ENCODE measurements at places on chromosomes 5 and 9.
A peak's percentile ranks its signal among the peaks of the same experiment; 100 is the strongest.

DNA sequence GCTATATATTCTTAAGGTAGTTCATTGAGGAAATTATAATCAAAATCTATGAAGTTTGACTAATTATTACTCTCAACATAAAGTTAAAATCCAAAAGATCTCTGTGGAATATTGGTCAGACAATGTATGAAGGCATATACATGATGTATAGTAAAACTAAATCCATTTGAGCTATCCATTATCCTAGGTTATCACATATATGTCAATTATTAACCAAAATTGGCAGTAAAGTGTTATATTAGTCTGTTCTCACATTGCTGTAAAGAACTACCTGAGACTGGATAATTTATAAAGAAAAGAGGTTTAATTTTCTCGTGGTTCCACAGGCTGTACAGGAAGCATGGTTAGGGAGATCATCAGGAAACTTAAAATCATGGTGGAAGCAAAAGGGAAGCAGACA is 511.7 kb upstream of the SGCD start:
- DNase-seq = no peak

- no peak for DNase-seq
Measured at GRCh38 chr5:156354571-156354970, 27.6 kb downstream of the SGCD start.

DNA sequence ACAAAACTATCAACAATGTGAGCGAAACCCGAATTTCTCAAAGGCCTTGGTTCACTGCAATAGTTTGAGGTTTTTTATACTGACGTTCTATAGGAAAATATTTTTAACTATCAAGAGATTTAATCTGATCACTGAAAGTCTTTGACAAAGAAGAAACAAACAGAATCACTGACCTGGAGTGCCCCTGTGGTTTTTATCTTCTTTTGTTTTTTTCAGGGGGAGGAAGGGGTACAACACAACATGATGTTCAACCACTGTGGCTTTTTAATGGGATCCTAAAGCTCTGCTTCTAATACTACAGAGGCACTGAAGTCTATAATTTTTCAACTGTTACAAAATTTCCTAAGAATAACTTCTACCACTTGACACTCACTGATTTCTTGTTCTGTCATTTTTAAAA is 185.9 kb downstream of the AP3B1 start:
- DNase-seq = no peak

- DNase-seq = no peak
Measured at GRCh38 chr5:25405850-25406249, 761.1 kb upstream of the CDH10 start.

- DNase-seq = no peak
Measured at GRCh38 chr5:2399804-2400203, 351.7 kb downstream of the IRX2 start.

DNA sequence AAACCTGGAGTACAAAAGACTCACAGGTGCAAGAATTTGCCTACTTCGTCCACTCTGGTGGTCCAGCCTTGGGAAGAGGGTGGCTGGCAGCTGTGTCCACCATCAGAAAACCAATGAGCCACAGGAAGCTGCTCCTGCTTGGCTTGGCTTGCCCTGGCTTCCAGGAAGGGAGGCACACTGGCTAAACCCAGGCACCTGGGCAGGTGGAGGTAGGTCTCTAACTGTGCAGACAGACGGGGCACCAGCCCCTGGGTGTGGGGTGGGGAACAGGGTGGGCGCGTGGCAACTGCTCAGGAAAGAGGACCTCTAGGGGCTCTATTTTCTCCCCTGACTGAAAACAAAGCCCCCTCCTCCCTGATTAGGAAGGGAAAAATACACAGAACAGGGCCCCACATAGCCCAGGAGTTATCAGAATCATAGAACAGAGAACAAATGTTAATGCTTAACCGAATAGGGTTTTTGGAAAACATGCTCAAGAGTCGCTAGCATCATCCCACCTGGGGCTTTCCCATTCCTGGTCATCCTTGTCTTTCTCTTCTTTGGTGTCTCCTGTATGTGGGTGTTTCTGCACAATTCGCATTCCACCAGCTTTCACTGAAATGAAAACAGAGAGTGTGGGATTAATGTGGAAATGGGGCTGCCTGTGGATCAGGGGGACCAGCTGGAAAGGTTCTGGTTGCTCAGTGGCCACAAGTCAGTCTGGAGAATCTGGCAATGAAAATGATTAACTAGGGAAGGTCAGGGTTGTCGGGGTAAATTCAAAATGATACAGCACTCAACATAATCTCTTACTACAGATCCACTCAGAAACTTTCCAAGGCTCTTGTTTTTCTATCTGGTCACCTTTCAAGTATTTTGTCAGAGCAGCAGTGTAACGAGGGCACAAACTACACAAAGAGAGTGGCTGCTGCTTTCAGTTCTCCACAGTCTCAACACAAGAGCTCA is 13.1 kb downstream of the DAP start:
- DNase-seq = no peak

GRCh38 chr5:181217803-181218062 is 5.3 kb upstream of the TRIM41 start:
- peak; percentile 62 for DNase-seq

DNA sequence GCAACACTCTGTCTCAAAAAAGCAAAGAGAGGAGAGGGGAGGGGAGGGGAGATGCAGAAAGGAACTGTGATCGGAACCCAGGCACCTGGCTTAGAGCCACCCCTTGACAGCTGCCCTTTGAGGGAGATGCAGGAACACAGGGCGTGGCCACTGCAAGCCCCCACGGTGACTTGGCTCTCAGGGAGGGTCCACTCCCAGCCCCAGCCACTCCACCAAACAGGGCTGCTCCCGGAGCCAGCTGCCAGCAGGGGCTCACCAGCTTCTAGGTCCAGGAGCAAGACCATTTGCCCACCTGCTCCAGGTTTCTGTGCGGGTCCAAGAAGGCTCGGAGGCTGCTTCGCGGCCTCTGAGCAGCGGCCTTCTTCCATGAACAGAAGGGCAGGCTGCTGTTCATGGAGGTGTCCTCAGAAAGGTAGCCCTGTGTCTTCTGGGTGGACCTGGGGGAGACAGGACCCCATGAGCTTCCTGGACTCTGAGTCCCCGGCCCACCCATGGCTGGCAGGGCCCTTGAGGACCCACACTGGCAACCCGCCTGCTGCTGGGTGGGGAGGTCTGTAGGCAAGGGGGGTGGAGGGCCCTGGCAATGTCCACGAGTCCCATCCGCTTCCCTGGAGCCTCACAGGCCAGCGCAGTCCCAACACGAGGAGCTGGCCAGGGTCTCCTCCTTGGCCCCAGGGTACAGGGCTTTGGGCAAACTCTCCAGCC is 7.9 kb downstream of the C9orf50 start:
- no peak for DNase-seq

- no peak for DNase-seq
Measured at GRCh38 chr9:71812385-71812784, 44.1 kb upstream of the CEMIP2 start.

GRCh38 chr5:141513627-141514329 is 24.9 kb downstream of the PCDHGC5 start:
- peak; percentile 60 for DNase-seq

GRCh38 chr5:50595199-50595598 is 71.2 kb upstream of the PARP8 start:
- DNase-seq = no peak

GRCh38 chr9:120336021-120336752 is 243.8 kb downstream of the CDK5RAP2 start:
- DNase-seq = no peak

- no peak for DNase-seq
Measured at GRCh38 chr5:172486912-172487311, 32.6 kb upstream of the SH3PXD2B start.

- no peak for DNase-seq
Measured at GRCh38 chr9:135929656-135930445, 22.5 kb upstream of the CAMSAP1 start.

DNA sequence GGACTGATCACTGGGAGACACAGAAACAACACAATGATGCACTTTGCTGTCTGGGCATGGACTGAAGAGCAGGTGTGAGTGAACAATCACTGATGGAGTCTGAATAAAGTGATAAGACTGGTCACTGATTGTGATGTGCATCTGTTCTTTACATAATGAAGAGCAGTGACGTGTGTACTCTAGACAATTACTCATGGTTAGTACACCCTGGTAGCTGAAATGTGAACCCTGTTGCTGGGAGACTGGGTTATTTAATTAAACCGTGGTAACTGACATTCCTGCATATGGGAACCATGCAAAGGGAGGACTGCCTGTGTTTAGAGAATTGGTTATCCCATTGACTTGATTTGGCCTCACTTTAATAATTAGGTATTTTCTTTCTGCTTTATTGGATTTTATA is 202.9 kb downstream of the NR2F1-AS1 start:
- no peak for DNase-seq

DNA sequence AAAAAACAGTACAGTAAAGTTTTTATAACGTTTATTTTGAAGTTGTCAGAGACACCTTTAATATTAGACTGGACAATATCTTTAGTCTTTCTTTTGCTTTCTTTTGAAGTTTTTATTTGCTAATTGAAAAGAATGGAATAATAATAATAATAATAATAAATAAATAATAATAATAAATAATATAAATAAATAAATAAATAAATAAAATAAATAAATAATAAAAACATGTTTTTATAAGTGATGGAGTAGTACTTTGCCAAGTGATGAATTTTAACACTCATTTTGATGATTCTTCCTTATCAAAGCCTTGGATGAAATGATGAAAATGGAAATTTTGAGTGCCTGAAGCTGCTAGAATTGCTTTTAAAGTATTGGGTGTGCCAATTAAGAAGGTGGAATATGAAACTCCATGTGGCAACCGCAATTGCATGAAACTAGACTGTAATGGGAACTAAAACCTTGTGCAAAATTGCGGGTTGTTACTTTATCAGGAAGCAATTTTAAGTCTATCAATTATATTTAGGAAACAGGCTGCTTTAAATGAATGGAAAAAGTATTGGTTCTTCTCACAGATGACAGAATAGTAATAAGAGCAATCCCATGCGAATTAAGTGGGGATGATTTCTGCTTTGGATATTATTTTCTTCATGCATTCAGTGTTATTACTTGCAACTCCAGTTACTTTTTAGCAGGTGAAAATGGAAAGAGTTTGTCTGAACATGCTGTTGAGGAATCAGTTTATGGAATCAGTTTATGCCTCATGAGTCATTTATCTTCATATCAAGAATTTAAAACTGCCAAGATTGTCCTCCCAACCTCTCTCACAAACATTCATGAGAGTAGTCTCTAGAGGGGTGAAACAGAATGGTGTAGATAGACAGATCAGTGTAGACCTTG is 4.6 kb downstream of the ANXA1 start:
- DNase-seq = no peak

DNA sequence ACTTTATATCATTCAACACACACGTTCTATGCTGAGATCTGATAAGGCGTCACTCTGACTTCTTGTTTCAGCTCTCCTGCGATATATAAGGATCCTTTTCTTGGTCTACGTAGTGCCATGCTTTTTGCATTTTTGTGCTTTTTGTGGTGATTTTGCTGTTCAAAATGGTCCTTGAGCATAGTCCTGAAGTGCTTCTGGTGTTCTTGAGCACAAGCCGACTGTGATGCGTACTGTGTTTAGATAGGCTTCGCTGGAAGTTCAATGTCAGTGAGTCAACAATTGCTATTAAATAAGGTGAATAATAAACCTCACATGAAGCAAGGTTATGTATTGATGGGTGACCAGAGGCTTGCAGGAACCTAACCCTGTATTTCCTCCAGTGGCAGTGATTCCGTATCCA is 46.8 kb downstream of the ACO1 start:
- no peak for DNase-seq

DNA sequence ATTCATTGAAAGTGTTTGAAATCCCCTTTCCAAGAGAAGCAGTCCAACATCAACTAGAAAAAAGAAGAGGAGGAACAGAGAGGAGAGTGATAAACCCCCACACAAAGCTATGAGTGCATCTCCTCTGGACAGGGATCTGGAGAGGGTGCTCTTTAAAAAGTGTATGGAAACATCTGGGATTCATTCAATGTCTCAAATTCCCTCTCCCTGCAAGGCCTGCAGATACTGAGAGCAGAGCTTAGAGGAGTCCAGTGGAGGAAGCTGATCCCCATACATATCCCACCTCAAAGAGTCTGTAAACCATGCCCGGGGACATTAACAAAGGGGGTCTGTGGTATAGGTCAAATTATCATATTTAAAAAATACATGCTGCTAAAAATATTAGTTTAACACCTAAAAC is 2.2 kb downstream of the SPOCK1 start:
- no peak for DNase-seq

- no peak for DNase-seq
Measured at GRCh38 chr9:84874596-84874995, 205.1 kb downstream of the NTRK2 start.
